Cortex of kidney (tissue), 1 donor: ENCODE measurements at places on chromosomes 11 and 22.

DNA sequence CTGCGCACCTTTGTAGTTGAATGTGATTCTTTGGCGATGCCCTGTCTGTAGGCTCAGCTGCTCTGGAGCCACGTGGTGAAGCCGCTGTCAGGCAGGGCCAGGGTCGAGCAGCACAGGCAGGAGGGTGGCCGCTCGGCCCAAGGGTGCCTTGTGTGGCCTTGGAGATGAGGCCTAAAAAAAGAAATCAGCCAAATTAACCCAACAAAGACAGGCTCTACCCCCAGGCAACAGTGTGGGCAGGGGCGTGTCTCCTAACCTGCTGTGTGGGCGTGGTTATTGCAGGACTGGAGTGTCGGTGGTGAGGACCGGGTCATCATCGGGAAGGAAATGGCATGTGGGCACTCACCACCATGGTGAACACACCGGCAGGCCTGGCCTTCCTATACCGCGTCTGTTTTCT, 34.3 kb downstream of the CTTN start:
- no peak for DNase-seq

- no peak for DNase-seq
Observed at GRCh38 chr22:49554741-49555140, 272.9 kb downstream of the BRD1 start.

- no peak for DNase-seq
Observed at GRCh38 chr11:116310226-116310625, 462.6 kb downstream of the BUD13 start.

- no peak for DNase-seq
Observed at GRCh38 chr22:36293606-36294292, 40.8 kb downstream of the APOL1 start.

DNA sequence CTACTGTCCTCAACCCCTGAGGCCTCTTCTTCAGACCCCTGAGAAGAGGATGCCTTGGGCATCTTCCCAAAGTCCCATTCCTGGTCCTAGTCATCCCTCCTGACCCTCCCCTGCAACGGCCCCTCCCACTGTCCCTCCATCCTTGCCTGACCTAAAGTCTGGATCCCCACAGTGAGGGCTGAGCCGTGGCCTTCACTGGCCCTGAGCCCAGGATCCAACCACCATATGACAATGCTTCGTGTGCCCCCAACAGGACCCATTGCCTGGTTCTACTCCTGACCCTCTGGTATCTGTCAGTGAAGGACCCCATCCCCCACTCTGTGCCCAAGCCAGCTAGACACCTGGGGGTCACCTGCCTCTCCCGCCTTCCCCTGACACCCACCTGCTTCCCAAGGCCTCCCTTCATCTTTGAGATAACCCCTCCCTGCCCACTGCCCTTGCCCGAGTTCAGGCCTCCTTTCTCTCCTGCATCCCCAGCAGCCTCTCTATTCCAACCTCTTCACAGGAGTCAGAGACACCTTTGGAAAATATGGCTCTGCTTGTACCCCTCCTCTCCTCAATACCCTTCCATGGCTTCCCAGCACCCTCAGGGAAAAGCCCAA, 48.0 kb downstream of the LRRC32 start:
- DNase-seq: no peak

DNA sequence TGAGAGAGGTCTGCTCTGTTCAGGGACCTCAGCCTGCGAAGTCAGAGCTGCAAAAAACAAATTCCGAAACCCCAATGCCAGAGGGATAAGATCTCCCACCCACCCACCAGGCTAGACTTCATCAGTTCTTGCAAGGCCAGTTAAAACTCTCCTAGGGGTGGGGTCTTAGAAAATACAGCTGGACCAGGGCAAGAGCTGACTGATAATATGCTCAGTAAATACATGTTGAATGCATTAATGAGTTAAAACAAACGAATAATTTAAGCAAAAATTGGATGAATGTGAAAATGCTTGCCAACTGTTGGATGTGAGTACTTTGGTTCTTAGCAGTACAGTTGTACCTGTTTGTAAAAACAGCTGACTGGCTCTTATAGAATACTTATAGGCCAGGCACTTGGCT, 129.8 kb downstream of the SERGEF start:
- DNase-seq: no peak

DNA sequence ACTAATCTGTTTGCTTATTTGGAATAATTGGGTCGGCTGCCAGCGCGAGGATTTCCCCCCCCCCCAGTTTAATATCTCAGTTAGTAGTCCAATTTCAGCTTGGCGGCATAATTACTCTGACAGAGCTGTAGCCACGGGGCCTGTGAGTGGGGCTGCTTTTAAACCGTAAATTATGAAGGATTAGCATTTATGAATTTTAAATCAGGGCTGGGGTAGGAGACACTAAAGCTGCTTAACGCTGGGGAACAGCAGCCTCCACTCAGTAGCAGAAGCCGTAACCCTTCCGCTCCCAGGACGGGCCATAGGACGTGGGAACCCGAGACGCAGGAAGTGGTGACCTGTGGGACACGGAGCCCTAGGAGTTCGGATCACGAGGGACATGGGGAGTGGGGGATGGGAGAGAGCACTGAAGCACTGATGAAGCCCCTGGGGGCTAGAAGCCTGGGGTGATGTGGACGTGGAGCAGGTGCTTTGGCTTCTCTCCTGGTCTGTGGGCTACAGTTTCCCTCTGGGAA, 66.2 kb upstream of the LMO1 start:
- DNase-seq: no peak

- DNase-seq: no peak
Observed at GRCh38 chr11:60905551-60906113, 753 bp downstream of the PRPF19 start.

DNA sequence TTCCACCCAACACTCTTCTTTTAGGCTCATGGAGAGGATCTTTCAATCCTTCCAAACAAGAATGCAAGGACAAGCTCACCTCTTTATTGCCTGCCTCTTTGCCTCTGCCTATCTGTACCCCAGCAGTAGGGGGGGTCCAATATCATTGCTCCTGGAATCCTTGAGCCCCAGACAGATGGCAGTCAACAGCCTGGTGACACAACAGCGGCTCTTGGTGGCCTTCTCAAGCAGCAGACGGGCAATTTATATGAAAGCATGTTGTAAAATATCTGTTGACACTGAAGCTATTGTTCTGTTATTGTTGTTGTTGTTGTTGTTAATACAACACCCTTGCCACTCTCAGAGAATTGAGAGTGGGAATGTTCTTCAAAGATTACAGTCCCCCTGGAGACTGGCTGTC, 480.0 kb upstream of the CADM1 start:
- no peak for DNase-seq

GRCh38 chr11:89293965-89294679, 116.4 kb downstream of the TYR start:
- no peak for DNase-seq

DNA sequence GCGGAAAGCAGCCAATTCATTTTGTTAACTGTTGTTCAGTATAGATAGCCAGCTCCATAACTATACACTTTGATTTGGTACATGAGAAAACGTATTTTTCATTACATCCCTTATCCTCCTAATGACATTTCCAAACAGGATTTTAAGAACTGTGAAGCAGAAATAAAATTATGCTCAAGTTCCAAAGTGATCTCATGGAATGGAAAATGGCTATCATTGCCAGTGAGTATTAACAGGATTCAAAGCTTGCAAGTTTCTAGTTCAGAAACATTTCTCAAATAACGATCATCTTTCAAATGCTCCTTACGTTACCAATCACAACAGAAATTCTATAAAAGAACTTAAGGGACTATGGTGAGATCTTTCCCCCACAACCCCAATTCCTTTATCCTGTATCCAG, 53.7 kb downstream of the CADM1 start:
- DNase-seq: no peak
